ENCODE measurements at places on chromosomes 4 and X.
A peak's percentile ranks its signal among the peaks of the same experiment; 100 is the strongest.

DNA sequence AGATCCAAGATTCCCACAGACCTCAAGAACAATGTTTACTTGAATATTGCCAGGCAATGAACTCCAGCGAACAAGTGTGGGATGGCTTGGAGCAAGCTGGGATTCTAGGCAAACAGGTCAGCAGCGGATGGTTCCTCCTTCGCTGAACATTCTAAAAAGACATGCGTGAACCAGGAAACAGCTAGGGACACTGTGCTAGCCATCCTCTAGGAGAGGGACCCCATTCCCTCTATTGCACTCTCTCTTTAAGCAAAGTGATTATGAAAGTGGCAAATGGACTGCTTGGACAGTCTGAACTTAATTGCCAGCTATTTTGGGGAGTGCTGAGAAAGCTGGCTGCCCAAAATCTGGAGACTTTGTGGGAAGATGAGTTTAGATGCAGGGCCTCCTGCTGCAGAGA is 29.9 kb upstream of the TEC start:
- no peak for DNase-seq

DNA sequence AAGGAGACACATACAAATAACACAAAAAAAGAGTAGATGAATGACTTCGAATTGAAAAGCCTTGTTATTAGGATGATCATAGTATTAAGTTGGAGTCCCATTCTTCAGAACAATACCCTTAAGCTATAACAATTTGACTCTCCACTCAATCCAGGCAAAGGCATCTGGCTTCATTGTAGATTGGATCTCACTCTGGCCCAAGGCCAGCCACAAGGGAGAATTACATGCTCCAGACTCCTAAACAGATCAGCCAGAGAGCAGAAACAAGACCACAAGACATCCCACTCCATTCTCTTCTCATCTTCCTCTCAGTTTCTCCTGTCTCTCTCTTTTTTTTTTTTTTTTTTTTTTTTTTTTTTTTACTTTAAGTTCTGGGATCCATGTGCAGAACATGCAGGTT is 213.9 kb downstream of the DHX15 start:
- DNase-seq = no peak

DNA sequence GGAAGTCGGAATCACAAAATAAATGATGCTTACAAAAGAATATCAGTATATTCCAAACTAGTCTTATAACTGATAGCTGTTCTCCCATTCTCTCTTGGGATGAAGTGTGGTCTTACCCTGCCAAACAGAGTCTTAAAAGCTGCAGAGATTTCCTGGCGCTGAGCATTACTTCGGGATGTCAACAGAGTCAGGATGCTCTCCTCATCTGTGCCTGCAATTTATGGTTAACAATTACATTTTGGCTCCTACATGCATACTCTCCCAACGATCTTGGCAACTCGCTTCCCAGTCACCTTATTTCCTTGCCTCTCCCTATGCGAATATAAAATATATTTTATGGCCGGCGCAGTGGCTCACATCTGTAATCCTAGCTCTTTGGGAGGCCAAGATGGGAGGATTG is 12.2 kb downstream of the ANXA5 start:
- DNase-seq = no peak

DNA sequence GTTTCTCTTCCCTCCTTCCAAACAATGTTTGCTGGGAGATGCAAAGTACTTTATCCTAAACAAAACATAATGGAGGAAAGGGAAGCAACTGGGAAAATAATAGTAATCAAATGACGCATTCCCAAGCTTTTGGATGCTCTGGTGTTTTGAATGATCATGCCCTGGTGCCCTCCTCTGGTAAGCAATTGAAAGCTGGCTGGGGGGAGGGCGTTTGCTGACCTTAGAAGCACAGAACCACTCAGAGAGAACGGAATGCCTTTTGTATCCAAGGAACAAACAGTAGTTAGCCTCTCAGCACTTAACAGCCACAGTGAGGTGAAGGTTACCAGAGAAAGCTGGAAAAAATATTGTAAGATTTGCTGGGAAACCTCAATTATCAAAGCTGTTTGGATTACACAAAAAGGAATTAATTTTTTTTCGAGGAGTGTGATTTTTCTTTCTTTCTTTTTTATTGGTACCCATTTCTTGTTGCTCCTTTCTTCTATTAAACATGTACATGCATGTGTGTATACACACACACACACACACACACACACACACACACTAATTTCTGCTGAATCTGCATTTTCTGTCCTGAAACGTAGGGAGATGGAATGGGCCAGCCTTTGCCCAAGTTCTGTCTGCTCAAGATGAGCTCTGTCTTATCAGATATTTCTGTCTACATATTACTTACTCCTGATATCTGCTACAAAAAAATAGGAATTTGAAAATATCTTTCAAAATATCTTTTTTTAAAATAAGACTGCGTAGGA is 155.8 kb upstream of the IGFBP7 start:
- no peak for DNase-seq

DNA sequence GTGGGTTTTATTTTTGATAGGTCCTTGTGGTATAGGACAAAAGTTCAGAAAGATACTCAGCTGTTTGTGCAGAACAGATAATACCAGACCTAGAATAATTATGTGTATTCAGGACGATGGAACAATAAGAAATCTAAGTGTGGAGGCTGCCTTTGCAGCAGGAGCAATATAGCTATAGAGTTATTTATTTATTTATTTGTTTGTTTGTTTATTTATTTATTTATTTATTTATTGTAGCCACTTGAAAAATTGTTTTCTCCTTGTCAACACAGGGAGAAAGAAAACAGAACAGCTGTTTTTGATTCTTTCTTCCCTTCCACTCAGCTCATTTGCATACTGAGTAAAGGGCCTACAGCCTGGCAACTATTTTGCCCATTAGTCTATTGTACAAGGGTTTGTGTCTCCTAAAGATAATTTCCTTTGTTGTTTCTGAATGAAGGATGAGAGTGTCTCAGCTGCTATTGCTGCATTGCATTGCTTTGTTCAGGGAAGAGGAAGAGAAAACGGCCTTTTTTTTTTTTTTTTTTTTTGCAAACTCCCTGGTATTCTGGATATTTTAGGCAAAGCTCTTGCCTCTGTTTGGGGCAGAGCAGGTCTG is 56.0 kb upstream of the ESX1 start:
- no peak for DNase-seq

GRCh38 chr4:23384741-23385140 is 505.1 kb downstream of the PPARGC1A start:
- DNase-seq = peak; percentile 10

DNA sequence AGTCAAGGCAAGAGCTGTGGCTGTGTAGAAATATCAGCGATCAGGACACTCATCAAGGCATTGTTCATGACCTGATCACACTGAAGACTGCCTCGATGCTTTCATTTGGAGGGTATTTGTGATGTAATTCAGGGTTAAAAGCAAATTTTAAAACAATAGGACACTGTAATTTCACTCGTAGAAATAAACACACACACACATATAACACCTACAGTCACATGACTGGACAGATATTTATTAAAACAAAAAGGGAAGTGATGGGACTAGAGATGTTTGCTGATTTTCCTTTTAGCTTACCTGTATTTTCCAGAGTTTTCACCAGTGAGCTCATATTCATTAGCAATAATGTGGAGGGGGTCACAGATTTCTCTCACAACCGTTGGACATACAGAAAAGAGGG is 51.1 kb upstream of the KDR start:
- DNase-seq = no peak
